Osteocyte (in vitro differentiated cells): ENCODE measurements at places on chromosomes 5 and 9.

DNA sequence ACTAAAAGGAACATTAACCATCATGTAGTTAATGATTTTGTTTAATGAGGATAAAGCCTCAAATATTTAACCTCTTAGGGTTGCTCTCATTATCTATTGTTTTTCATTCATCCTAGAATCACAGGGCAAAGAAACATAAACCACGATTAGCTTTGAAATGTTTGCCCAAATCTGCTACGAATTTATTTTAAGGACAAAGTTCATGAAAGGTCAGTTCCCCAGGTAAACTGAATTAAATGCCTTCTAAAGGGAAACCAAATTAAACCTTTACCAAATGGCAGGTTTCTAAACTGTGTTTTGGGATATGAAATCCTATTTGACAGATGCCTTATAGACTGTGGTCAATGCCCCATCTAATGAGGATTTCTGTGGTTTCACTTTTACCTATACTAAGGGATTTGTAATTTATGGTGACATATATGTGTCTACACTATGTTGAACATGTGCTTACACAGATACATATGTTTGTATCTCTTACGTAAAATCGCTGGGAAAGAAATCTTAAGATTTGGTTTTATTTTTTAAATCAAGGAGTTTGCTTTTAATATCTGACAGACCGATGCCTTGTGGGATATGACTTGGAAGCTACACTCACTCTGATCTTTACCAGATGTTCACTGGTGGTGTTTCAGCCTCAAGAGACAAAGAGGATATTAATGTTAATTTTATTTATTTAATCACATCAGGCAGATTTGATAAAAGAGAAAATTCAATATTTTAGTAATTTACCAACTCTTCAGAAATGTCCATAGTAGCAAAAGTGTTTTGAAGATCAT is 188.4 kb downstream of the GLIS3 start:
- H3K27ac ChIP-seq: peak overlapping the region; percentile 35
- H3K27me3 ChIP-seq: no peaks in the 10 kb centered on the region
- H3K36me3 ChIP-seq: no peaks in the 10 kb centered on the region
- DNase-seq: no peak
- peaks cover 62% of the 10 kb centered on the region for H3K4me1 ChIP-seq

- peaks cover 2% of the 10 kb centered on the region for H3K27me3 ChIP-seq
- no peaks in the 10 kb centered on the region for H3K36me3 ChIP-seq
- no peak overlapping the region for H3K4me3 ChIP-seq
- no peaks in the 10 kb centered on the region for H3K4me1 ChIP-seq
- no peak for DNase-seq
Observed at GRCh38 chr9:74570879-74571512, 73.9 kb downstream of the RORB start.

GRCh38 chr9:81787747-81788632 is 98.6 kb upstream of the TLE1 start:
- no peak overlapping the region for H3K4me3 ChIP-seq
- H3K27me3 ChIP-seq: no peaks in the 10 kb centered on the region
- no peaks in the 10 kb centered on the region for H3K36me3 ChIP-seq
- peak overlapping the region; percentile 52 for H3K27ac ChIP-seq
- H3K4me1 ChIP-seq: peaks cover 14% of the 10 kb centered on the region
- no peak for DNase-seq

DNA sequence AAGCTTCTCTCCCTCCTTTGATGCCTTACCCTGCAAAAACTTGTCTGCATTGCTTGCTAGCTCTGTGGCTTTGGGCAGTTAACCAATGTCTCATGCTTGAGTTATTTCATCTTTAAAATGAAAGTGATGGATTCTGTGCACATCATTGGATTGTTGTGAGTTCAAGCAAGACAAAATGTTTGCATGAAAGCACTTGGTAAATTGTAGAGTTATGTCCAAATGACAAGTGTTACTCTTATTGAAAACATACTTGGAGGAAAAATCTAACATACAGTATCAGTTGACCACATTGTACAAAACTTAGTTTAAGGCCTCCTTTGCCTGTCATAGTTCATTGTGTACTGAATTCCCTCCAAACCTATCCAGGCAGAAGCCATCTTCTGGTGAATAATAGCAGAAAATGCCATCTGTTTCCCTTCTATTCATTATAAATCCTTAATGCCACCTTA is 30.0 kb downstream of the TGFBR1 start:
- peaks cover 2% of the 10 kb centered on the region for H3K4me1 ChIP-seq
- H3K36me3 ChIP-seq: peaks cover 27% of the 10 kb centered on the region
- no peak for DNase-seq

GRCh38 chr9:4088679-4089078 is 211.2 kb downstream of the GLIS3 start:
- no peak for DNase-seq
- H3K27me3 ChIP-seq: no peaks in the 10 kb centered on the region
